Daoy (cell line): ENCODE measurements at places on chromosomes 3 and 15. TPM values are rescaled to one million over a fixed set of nuclear protein-coding genes. Genes with fewer than 3 reads are reported as not detected.

CCDC39 gene
- total RNA-seq = 0.65 TPM in 1 of 2 replicates, not detected in the other

ANKRD34C gene
- total RNA-seq = not detected in 2 replicates

DNA sequence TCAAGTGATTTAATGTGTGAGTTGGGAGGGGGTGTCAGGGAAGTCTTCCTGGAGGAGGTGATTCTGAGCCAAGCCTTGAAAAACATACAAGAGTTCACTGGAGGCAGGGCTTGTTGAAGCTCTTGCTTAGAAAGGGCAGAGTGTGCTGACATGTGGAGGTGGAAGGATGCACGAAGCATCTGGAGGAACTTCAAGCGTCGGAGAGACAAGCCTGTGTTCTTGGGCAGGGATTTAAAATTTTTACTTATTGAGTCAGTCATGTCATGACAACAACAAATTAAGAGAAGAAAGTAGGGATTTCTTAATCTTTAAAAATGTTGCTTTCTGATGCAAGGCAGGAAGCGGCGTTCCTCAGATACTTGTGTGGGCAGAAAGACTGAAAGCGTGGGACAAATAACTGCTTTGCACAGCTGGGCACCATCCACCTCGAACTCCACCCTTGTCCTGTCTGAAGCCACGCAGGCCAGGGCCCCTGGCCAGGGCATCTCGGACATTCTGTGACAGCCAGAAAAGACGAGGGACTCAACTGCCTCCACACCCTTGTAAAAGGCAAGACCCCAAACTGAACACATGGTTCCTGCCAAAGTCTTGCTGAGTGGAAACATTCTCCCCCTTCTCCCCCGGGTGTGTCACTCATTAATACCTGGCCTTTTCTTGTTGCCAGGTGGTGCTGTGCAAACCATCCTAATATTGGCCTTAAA, 6.9 kb upstream of the IL16 start:
- no peak for DNase-seq

CLDND1 gene
- 258 and 296 TPM in 2 replicates for total RNA-seq

PEX5L gene
- 0.29 and 1.5 TPM in 2 replicates for total RNA-seq

RPL14 gene
- total RNA-seq = 374 and 444 TPM in 2 replicates

IGSF10 gene
- not detected in 2 replicates for total RNA-seq

DNA sequence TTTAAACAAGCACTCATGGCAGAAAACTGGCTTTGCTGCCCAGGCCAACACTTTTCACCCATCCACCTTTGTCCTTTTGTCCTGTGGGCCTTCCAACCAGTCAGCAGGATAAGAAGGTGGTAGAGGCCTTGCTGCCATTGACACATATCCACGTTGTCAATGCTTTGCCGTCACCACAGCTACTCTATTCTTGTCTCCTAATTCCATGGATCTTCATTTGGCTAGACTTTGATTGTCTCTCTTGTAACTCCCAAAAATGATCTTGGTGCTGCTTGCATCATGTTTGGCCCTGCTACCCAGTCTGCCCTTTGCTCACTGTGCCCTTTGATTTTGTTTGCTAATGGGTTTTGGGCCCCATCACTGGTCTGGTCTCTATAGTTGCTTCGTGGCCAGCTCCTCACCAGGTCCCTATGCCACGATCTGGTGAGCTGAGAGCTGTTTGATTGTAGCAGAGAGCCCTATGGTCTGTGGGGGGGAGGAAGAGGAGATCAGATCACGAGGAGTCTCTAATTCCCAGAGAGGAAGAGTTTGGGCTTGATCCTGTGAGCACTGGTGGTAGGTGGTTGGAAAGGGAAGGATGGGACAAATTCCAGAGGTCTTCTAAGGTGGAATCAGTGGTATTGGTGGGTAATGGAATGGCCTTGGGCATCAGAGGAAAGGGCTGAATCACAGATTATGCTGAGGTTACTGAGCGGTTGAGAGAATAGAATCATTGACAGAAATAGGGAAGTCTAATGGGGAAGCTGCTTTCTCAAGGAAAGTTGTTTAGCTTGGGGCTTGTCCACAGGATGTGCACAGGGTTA, 40.3 kb downstream of the ABHD2 start:
- no peak for DNase-seq

DNA sequence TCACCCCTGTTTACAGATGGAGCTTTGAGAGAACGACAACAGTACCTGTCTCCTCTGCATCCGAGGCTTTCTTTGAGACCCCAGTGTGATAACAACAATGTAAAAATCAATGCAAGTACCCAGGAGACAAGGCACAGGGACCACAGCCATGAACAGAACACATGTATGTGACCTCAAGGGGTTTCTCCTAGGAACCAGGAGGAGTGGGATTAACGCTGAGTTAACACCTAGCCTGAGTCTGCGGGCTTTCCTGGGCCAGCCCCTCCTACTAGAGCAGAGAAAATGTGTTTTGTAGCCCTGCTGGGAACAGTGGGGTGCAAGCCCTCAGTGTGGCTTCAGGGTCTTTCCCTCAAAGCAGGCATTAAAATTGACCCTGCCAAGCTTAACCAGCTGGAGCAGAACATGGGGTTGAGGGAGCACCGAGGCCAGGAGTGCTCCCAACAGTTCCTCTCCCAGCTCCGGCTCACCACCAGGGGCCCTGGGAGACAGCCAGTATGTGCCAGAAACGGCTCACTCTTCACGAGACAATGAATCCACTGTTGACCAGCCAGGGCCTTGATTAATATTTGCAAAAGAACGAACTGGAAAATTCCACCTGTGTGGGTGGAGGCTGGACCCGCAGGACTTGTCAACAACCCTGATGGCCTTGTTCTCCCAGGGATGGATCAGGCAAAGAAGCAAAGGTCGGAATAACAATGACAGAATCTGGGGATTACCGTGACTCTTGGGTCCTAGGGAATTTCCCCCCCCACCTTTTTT, 3.6 kb downstream of the CHDH start:
- peak; percentile 32 for DNase-seq

LMAN1L gene
- total RNA-seq = not detected in 2 replicates

DNA sequence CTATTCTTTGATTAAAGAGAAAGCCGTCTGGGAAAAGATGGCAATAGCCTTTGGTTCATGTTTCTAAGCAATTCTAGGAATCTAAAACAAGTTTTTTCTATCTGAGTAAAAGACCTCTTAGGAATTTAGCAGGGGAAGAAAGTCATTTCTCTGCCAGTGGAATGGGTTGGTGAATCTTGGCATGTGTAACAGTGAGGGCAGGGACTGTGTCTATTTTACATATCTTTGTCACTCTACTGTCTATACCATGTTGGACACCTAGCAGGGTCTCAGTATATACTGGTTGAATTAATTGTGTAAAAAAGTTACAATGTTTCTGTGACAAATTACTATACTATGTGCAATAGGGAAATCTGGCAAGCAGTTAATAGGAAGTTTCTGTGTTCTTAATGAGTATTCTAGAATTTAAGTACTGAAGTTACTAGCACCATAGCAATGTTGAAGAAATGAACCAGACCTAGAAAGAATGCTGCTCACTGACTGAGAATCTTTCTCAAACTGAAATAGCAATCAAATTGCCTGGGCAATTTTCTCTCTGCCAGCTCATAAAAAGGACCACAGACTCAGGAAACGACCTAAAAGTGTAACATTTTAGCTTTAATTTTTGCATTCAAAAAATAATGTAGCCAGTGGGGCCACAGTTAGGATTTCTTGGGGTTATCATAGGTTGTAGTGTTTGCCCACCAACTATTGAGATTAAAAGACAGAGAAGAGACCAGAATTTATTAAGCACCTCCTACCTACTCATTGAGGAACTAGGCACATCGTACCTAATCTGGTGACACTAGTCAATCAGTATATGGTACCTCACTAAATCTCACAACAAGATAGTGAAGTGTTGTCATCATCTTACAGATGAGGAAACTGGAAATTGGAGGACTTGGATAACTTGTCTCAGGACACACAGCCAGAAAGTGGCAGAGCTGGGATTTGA, 56.2 kb upstream of the LEKR1 start:
- DNase-seq = no peak

GREM1 gene
- 34.4 and 35.3 TPM in 2 replicates for total RNA-seq

- DNase-seq = no peak
Measured at GRCh38 chr15:52290800-52291199, 4.8 kb downstream of the MYO5C start.

GRCh38 chr3:124498891-124499290, 231.4 kb upstream of the UMPS start:
- no peak for DNase-seq

- DNase-seq = no peak
Measured at GRCh38 chr3:17845026-17845812, 102.8 kb upstream of the TBC1D5 start.

HIGD2B gene
- not detected in 2 replicates for total RNA-seq

- no peak for DNase-seq
Measured at GRCh38 chr15:64311566-64311965, 44.4 kb downstream of the CSNK1G1 start.

GRCh38 chr3:146222204-146223046, 28.5 kb downstream of the PLSCR4 start:
- DNase-seq = peak; percentile 47

- DNase-seq = peak; percentile 44
Measured at GRCh38 chr3:194255252-194256039, 95.7 kb downstream of the CPN2 start.

EPHB3 gene
- 1.4 and 1.8 TPM in 2 replicates for total RNA-seq

TMF1 gene
- total RNA-seq = 11.0 and 19.3 TPM in 2 replicates

DNA sequence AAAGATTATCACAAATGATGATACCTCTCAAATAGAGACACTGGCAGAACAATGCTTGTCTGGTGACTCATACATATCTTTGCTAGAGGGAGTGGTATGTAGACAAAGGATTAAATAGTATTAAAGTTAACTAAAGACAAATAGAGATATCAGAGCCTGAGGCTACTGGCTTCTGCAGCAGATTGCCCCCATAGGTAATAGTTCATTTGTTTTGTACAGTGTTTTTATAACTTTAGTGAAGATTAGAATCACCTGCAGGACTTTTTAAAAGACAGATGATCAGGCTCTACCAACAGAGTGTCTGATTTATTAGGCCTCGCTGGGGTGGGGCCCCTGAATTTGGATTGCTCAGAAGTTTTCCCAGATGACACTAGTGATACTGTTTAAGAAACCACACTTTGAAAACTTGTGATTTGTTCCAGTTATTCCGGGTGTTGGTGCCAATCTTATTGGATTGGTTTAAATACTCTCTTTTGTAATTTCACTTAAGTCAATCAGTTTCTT, 96.4 kb downstream of the NAALADL2 start:
- DNase-seq = peak; percentile 20

IMPG2 gene
- 0.21 TPM in 1 of 2 replicates, not detected in the other for total RNA-seq

LRRC15 gene
- total RNA-seq = 2.0 and 2.9 TPM in 2 replicates

DNA sequence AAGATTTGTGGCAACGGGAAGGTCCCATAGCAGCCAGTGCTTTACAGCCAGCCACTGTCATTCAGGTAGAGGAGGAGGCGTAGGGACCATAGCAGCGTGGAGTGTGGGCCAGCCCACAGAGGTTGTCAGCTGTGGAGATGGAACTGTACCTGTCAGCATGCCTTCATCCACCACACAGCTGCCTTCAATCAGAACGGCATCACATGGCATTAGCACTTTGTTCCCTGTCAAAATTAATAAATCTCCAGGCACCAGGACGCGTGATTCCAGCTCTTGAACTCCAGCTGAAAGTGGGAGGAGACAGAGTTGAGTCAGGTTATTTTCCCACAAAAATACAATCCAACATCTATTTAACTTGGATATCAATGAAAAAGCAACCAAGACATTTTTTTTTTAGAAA, 84.0 kb downstream of the ATP13A4 start:
- DNase-seq = no peak

- DNase-seq = no peak
Measured at GRCh38 chr15:58486062-58486461, 54.3 kb downstream of the LIPC start.

MME gene
- total RNA-seq = 1.5 and 6.4 TPM in 2 replicates

DNA sequence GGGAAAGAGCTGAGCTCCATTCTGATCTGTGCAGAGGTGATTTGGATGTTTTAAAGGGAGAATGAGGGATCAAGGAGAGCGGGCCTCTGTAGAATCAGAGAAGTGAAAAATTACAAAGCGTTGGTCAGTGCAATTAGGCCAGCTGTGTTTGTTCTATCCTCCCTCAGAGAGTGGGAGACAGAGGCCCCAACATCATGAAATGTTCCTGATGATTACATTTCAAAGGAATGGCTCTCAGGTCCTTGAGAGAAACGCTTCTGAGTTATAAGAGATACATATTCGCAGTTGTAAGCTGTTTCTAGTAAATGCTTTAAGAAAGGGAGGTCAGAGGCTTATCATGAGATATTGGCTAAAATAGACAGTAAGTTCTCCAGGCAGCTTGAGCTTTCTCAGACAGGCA, 15.7 kb upstream of the CAND2 start:
- no peak for DNase-seq

GRCh38 chr15:92797168-92798052, 102.7 kb upstream of the CHD2 start:
- peak; percentile 50 for DNase-seq

DNA sequence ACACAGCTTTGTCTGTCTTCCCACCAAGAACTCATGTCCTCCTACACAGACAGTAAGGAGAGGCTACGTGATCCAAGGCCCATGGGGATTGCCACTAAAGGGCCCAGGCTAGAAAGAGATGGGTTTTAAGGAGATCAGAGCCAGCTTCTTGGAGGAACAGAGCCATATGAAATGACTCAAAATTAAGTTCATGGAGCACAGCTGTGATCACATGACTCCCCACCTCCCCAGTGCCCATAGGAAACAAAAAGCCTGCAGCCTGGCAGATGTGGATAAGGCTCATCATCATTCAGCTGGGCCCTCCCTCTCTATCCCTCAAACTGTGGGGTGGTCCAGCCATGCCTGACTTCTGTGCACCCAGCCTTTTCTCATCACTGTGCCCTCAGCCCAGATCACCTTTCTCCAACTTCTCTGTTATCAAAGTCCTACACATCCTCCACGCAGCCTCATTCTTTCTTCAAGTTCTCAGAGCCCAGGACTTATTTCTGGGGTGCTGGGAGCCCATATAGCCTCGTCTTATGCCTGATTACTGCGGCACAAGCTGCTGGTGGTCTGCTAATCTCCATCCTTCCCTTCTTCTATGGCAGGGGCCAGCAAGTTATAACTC, 137.6 kb downstream of the SMAD6 start:
- no peak for DNase-seq

- DNase-seq = no peak
Measured at GRCh38 chr3:54936561-54936960, 8.7 kb upstream of the LRTM1 start.

GRCh38 chr3:121552379-121552778, 6.6 kb upstream of the POLQ start:
- no peak for DNase-seq

PHLDB2 gene
- total RNA-seq = 73.2 and 79.5 TPM in 2 replicates

- DNase-seq = no peak
Measured at GRCh38 chr3:150635076-150635475, 32.0 kb downstream of the SELENOT start.

GRCh38 chr3:100436951-100437350, 35.6 kb downstream of the LNP1 start:
- DNase-seq = peak; percentile 31

DNA sequence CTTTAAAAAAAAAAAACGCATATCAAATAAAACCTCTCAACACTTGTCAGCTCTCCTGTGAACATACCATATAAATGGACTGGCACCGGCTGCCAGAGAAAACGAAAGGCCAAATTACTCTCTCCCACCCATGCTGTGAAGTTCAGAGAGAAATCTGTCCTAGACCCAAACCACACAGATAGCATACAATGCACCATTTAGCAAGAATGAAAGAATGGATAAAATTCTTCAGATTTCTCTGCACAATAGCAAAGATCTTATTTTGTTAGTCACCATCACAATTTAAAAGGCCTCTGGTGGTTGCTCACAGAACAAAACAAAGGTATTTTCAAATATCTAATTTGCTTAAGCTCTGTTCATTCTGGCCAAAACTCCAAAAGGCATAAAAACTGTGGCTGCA, 93.9 kb upstream of the BHLHE40 start:
- DNase-seq = peak; percentile 25

GRCh38 chr3:23843869-23844268, 38.1 kb downstream of the UBE2E1 start:
- no peak for DNase-seq
